DMS53 (cell line): ENCODE measurements at places on chromosomes 2 and 18.

- peak; percentile 49 for DNase-seq
Measured at GRCh38 chr2:74142340-74142739, 5.4 kb downstream of the BOLA3 start.

GRCh38 chr2:28395334-28396061, 2.8 kb downstream of the FOSL2 start:
- DNase-seq, result no peak

GRCh38 chr2:112031473-112032223, 23.4 kb upstream of the TMEM87B start:
- peak; percentile 63 for DNase-seq

DNA sequence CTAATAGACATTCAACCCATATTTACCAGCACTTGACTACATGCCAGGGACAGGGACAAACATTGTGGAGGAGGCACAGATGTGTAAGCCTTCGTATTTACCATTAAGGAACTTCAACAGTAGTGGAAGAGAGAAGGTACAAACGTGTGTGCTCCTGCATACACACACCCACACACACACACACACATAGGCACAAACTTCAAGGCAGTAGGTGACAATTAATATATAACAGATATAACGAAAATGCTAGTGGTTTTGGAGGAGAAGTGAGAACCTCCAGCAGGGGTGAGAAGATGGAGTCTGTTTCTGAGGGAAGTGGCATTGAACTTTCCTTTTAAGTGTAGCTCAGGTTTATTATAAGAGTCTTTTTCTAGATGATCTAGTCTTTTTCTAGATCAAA, 231.1 kb downstream of the SETBP1 start:
- DNase-seq, result no peak

DNA sequence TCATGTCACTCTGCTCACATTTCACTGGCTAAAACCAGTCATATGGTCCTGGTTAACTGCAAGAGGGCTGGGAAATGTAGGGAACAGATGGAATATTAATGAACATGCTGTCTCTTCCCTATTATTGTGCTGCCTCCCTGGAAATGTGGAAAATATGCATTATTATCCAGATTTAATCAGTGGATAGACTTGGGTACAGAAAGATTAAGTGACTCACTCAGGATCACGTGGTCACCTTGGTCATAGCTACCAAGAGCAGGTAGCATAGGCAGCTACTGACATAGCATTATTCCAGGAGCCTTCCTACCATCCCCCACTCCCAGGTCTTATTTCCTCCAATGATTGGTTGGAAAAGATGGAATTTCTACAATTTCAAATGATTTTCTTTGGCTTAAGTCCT, 141.1 kb downstream of the HRH4 start:
- peak; percentile 34 for DNase-seq

DNA sequence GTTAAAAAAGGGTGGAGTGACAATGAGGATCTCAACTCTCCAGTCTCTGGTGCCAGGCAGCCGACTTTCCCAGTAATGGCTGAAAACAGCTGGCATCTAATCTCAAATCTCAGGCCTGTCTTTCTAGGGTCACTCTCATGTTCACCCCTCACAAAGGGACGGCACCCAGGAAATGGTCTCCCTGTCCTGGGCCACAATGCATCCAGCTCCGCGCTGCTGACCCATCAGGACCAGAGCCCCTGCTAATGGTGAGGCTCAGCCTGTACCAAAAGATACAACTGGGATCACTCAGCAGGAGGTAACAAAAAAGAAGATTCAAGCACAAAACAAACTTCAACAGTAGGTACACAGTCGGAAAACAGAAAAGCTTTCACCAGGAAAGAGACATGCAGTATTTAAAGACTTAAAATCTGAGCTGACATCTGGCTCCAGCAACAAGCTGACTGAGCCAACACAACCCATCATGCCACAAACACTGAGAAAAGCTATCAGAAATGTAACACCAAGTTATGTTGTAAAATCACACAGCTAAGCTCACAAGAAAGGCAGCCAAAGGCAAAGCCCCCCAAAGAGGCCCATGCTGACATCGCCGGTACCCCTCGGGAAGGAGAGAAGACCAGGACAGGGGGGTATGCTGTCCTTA, 13.6 kb upstream of the KIDINS220 start:
- DNase-seq, result no peak

GRCh38 chr2:181357979-181358378, 99.2 kb upstream of the ITGA4 start:
- DNase-seq, result no peak

GRCh38 chr18:22214731-22215528, 45.5 kb downstream of the GATA6 start:
- DNase-seq, result peak; percentile 73

GRCh38 chr2:25483607-25484266, 142.0 kb upstream of the DNMT3A start:
- no peak for DNase-seq

DNA sequence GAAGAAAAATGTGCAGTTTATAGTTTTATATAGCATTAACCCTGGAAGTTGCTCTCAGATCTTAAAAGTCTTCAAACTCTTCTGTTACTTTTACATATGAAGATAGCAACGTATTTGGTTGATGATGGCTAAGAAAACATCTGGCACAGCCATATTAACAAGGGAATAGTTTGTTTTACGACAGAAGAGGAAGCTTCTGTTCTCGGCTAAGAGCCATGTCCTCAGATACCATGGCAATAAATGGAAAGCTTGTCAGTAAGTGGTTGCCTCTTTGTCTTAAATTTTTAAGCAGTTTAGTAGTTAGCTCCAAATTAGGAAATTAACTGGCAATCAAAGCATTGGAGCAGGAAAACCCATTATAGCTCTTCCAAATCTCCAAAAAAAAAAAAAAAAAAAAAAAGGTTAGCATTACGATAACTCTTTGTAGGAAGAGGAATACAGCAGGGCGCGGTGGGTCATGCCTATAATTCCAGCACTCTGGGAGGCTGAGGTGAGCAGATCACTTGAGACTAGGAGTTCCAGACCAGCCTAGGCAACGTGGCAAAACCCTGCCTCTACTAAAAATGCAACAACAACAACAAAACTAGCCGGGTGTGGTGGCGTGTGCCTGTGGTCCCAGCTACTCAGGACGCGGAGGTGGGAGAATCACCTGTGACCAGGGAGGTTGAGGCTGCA, 4.5 kb upstream of the STON1 start:
- no peak for DNase-seq

- DNase-seq, result no peak
Measured at GRCh38 chr2:165161510-165161909, 42.3 kb downstream of the SCN3A start.

- DNase-seq, result no peak
Measured at GRCh38 chr18:60391571-60392226, 19.1 kb upstream of the MC4R start.

DNA sequence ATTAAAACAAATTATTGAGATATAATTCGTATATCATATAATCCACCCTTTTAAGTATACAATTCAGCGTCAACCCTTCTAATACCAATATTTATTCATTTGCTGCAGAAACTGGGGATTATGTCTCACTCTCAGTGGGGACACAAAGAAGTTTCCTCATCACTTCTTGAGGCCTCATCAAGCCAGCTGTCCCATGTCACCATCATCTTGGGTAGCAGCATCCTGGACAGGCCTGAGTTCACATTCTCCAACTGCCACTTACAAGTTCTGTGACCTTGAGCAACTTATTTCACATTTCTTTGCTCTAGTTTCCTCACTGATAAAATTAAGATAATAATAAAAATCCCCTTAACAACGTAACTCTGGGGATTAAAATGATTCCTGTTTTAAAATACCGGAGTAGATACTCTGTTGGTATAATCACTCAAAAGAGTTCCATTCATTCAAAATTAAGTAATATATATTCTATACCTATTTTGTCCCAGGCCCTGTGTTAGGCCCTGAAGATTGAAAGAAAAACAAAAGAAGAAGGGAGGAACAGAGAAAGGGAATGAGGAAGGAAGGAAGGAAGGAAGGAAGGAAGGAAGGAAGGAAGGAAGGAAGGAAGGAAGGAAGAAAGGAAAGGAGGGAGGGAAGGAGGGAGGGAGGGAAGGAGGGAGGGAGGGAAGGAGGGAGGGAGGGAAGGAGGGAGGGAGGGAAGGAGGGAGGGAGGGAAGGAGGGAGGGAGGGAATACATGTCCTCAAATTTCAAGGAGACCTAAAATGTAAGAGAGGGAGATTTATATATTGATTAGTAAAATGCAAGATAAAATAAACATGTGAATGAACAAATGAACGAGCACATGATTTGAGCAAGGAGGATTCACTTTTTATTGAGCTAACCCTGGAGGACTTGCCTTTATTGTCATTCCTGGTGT, 42.4 kb downstream of the NCKAP5 start:
- DNase-seq, result no peak

DNA sequence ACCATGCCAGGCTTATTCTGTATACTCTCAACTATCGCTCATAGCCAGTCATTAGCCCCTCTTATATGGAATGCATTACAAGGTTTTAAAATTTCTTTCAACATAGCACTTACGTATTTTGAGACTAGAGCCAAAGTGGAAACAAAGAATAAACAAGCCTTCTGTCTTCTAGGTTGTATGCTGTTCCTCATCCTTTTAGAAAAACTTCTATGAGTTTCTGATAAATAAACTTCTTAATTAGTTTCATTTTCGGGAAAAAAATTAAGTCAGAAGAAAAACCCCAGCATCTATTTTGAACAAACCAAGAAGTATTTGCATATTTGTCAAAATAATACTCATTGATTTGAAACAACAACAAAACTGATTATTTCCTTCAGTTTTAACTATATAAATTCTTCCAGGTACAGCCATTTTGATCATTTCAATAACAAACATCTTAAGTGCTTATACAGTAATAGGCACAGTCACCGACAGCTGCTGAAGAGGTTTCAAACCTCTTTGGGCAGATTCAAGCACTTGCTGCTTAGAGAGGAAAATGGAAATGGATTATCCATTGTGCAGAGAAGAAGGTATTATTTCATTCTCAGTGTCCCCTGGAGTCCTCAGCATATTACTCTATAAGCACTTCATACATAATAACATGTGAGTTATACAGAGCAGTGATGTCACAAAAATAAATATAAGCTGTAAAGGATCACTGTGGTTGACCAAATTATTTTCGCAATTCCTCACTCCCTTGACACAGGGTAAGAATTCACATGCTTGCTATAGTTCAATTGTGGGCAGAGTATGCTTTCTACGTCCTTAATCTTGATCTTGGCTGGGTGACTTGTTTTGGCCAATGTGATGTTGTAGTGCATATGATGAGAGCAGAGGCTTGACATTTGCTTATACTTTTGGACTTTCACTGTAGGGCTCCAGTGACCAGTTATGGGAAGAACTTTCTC, 833.8 kb downstream of the TRIB2 start:
- peak; percentile 4 for DNase-seq

DNA sequence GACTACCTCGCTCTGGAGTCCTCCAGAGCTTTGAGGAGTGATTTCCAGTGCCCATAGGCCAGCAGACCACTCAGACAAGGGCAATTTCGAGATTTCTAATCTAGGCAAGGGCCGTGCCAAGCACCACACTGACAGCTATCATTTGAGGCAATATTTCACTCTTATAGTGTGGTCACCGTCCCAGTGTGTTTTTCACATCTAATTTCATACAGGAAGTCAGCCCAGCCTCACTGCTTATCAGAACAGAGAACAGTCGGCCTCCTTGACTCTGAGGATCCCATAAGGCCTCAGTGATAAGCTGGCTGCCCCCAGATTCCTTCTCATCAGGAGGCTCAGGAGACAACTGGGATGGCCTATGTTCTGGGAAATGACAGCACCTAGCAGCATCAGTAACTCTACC, 581 bp downstream of the CAPN14 start:
- no peak for DNase-seq

GRCh38 chr2:205367331-205367935, 314.9 kb upstream of the NRP2 start:
- no peak for DNase-seq

GRCh38 chr2:158041400-158041799, 60.3 kb upstream of the UPP2 start:
- DNase-seq, result no peak

DNA sequence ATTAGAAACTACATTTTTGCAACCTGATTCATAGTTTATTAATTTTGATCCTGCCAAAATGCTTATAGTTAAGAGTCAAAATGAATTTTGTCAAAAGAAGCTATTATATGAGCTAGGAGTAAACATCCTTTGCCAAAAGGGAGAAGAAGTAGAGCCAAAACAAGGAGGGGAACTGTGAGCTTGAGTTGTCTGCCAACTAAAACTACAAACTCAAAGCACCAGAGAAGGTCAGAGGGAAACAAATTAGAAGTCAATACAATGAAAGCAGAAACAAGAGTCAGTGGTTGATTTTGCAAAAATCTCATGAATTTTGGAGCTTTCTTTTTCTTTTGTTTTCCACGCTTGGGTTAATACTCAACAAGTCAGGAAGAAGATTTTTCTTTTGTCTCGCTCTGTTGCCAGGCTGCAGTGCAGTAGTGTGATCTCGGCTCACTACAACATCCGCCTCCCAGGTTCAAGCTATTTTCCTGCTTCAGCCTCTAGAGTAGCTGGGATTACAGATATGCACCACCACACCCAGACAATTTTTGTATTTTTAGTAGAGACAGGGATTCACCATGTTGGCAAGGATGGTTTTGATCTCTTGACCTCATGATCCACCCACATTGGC, 508.5 kb downstream of the RIT2 start:
- DNase-seq, result peak; percentile 41

- no peak for DNase-seq
Measured at GRCh38 chr18:13455960-13456481, 237.5 kb downstream of the LDLRAD4 start.

- DNase-seq, result no peak
Measured at GRCh38 chr18:63553081-63553480, 10.9 kb downstream of the SERPINB12 start.

DNA sequence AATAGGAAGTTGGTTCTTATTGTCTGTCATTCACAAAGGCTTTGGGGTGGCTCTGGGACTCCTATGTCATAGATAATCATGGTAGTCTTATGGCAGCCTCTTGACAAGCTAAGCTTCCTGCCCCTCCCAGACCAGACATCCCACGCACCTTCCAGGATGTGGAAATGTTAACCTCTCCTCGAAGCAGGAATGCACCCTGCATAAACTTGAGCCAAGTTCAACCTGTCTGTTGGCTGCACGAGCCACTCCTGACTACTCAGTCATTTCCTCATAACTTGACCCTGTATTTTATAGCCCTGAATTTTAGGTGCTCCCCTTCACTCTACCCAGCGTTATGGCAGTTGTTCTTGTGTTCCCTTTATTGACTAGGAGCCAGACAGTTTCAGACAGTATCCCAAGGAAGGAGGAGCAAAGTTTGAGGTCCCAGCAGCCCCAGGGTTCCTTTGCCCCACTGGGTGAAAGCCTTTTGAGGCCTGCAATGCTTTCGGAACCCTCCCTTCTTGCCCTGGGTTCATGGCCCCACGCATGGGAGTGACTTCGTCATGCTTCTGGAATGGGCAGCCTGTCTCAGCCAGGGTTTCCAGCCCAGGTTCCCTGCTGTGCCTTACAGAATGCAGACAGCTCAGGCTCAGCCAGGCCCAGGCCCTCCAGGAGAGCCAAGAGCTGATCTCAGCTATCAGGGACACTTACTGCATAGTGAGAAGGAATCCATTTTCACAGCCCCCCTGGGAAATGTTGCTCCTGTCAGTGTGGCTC, 15.6 kb upstream of the INO80C start:
- no peak for DNase-seq

- no peak for DNase-seq
Measured at GRCh38 chr2:146602383-146602782, 1242.4 kb upstream of the ACVR2A start.
